ENCODE measurements at places on chromosomes 12 and 14. TPM values are rescaled to one million over a fixed set of nuclear protein-coding genes. Genes with fewer than 3 reads are reported as not detected.
A peak's percentile ranks its signal among the peaks of the same experiment; 100 is the strongest.

The LALBA gene
- total RNA-seq, result not detected

The SLC25A47 gene
- total RNA-seq, result not detected

The RPL10L gene
- not detected for total RNA-seq

The LRFN5 gene
- 12.1 TPM for total RNA-seq

The ZNF219 gene
- total RNA-seq, result 22.4 TPM

The TDRD9 gene
- 0.45 TPM for total RNA-seq

The ALX1 gene
- total RNA-seq, result 1.2 TPM

The ABCC9 gene
- 20.0 TPM for total RNA-seq

The SLC22A17 gene
- total RNA-seq, result 9.6 TPM

The COPS7A gene
- 71.1 TPM for total RNA-seq

The SAMD4A gene
- 20.1 TPM for total RNA-seq

The MAGOHB gene
- total RNA-seq, result 31.7 TPM

The SIX6 gene
- not detected for total RNA-seq

- DNase-seq, result no peak
These were observed 9.1 kb downstream of the FAM181A start for GRCh38 chr14:93936245-93936644.

DNA sequence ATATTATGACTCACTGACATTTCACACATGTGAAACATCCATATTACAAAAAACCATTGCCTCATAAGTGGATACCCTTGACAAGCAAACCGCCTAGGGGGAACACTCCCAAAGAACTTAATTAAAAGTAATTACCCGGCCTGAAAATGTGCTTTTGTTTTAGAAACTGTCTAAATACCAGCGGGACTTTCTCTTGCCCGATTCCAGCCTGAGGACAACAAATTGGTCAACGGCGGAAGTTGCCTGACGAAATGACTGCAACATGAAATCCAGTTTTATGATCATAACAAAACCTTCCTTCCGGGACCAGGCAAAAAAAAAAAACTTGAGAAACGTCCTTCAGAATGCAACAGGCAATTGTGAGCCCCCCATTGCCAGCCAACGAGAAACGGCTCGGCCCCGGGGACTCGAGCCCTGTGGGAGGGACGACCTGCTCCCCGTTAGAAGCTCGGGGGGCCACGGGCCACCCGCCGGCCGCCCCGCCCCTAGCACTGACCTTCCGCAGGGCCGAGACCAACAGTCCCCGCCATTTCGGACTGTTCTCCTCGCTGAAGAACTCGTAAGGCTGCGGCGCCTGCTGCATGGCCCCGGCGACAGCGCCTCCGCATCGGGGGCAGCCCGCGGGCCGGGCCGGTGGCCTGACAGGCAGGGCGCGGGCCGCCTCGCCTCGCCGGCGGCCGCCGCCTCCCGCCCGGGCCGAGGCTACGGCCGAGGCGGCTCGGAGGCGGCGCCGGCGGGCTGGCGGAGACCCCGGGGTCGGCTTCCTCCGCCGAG lies 490 bp downstream of the SOS2 start:
- DNase-seq, result peak; percentile 74

DNA sequence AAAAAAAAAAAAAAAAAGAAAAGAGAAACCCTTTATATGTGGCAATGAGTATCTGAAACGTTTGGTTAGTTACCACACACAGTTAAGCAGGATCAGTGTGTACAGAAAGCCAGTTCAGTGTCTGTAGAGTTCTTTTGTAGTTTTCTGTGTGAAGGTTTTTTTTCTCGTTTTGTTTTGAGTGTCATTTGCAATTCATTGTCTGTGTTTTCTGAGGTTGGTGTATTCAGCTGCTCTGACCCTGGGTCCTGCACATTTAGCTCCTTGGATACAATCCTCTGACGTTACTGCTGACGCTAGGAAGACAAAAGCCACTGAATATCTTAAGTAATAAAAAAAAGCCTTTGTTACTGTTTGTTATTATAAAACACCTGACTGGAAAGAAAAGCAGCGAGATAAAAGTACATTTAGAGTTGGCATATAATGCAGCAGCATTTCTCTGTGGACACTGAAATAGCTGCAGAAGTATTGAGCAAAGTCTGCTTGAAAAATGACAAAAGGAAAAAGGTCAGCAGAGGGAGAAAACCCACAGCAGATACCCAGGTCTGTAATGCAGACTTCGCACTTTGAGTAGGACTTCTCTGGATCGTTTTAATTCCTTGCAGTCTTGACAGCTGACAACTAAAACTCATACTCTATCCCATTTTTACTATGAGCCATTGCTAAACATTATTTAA lies 89.0 kb downstream of the POLR3B start:
- no peak for DNase-seq

DNA sequence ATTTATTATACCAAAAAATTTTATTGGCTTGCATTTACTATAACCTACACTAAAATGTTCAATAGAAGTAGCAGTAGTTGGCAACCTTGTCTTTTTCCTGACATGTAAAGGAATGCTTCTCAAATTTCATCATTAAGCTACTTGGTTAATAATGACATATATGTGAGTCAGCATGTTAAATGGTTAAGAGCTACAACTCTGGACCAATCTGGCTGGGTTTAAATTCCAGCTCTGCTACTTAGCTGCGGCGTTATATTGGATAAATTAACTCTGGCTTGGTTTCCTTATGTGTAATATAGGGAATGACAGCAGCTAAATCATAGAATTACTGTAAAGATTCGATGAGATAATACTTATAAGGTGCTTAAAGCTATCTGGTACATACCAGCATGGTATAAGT lies 53.7 kb upstream of the OTOGL start:
- peak; percentile 47 for DNase-seq

- DNase-seq, result no peak
These were observed 39.8 kb downstream of the DACT1 start for GRCh38 chr14:58677517-58677916.

- peak; percentile 77 for DNase-seq
These were observed 102.8 kb upstream of the EGLN3 start for GRCh38 chr14:34053666-34054065.

GRCh38 chr12:39805651-39806050 lies 186.0 kb upstream of the ABCD2 start:
- DNase-seq, result no peak

DNA sequence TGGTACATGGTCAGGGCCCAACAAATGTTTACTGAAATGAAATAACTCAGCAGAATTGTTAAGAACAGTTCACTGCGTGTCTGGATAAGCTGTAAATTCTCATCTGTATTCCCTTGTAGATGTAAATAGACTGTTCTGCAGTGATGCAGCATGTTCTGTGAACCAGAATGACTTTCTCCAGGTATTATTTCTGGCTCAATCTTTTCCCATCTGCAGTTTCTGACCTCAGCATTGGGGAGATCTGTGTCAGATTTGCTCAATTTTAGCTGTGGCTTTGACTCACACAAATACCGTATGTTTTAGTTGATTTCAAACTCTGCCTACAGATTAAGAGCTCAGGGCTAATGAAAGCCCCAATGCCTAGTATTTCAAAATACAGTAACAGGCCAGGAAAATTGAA lies 49.2 kb upstream of the DICER1 start:
- DNase-seq, result peak; percentile 21

- no peak for DNase-seq
These were observed 18.5 kb downstream of the EMP1 start for GRCh38 chr12:13215056-13215455.

DNA sequence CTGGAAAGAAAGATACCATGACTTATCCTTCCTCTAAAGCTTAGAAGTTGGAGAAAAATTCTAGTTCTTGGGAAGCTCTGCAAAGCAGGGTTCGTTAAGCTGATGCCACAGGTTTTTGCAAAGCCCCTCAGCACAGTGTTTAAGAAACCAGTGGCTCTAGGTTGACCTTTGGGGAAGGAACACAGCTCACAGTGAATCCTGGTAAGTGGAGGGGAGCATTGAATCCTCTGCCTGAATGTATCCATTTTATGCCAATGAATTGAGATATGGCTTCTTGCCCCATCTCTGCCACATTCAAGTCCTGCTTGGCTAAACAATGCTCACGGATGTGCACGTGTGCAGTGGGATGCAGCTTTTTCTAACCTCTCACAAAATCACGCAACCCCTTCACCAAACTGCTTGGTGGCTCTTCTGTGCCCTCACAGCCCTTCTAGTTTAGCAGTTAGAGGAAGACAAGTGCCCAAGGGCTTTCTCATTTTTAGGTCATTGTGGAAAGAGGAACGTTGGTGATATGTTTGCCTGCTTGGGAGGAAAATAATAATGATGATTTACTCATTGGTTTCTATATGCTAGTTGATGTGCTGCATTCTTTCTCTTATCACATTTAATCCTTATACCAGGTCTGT lies 111.3 kb downstream of the DAD1 start:
- DNase-seq, result no peak

DNA sequence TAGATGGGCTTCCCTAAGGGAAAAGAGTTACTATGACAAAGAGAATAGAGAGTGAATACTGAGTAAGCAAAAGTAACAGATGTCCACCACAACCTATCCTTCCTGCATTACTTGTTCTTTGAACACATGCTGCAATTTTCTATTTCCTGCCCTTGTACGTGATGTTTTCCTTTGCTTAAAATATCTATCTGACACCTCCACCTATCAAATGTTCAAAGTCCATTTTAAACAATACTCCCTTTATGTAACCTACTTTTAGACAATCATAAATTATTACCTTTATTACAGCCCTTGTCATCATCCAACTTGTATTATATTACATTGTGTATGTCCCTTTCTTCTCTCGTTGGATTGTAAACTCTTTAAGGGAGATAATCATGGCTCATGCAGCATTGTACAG lies 147.2 kb upstream of the DYRK2 start:
- no peak for DNase-seq

- peak; percentile 11 for DNase-seq
These were observed 57.9 kb downstream of the RFLNA start for GRCh38 chr12:124352839-124353238.

GRCh38 chr12:14840616-14841015 lies 2.7 kb downstream of the ART4 start:
- DNase-seq, result no peak

GRCh38 chr12:67572492-67572891 lies 76.1 kb upstream of the DYRK2 start:
- no peak for DNase-seq

DNA sequence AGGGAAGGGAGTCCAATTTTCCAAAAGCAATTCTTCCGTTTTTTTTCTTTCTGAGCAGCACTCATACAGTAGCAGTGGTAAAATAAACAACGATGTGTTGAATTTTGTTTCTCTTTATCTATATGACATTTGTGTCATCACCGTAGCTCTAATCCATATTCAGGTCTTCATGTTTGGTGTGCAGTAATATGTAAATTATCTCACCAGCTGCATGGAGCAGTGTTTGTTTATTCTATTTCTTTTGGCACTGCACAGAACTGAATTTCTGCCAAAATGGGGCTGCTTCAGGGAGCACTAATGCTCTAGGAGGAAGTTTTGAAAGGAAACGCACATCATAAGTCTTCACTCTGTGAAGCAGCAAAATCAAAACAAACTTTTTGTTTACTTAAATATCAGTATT lies 130.0 kb upstream of the NPAS3 start:
- peak; percentile 16 for DNase-seq

GRCh38 chr14:95667249-95667693 lies 19.0 kb upstream of the TCL1B start:
- DNase-seq, result no peak

DNA sequence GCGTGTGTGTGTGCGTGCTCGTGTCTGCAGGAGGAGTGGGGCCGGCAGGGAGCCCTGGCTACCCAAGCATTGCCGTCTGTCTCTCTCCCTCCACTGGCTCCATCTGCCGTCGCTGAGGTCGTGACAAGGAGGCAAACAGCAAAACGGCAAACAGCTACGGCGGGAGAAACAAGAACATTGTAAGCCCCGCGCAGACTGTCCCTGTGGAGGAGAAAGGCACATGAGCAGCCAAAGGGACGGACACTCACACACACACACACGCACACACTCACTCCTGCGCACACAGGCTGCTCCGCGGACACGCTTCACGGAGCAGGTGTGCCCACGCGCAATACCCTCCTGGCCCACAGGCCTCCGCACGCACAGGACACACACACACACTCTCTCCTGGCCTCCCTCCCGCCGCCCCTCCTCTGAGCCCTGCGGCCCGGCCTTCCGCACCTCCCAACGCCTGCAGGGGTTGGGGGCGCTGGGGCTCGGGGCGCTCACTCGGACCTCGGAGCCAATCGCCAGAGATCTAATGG lies 905 bp downstream of the CISTR start:
- no peak for DNase-seq

DNA sequence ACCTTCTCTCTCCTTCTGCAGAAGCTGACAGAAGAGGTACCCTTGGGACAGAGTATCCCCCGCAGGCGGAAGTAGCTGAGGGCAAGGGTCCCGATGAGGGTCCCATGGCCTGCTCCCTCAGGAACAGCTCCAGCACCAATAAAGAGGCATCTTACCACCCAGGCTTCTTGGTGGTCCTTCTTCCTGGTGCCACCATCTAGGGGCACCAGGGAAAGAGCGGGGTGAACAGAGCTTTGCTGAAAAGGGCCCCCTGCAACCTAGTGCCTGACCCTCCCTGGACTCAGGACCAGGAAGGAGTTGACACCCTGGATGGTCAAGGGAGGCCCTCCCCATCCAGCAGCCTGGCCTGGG lies 591 bp upstream of the IRF9 start:
- no peak for DNase-seq

GRCh38 chr14:99230208-99231151 lies 41.5 kb downstream of the BCL11B start:
- no peak for DNase-seq

GRCh38 chr14:104696671-104697316 lies 7.4 kb downstream of the INF2 start:
- DNase-seq, result no peak

DNA sequence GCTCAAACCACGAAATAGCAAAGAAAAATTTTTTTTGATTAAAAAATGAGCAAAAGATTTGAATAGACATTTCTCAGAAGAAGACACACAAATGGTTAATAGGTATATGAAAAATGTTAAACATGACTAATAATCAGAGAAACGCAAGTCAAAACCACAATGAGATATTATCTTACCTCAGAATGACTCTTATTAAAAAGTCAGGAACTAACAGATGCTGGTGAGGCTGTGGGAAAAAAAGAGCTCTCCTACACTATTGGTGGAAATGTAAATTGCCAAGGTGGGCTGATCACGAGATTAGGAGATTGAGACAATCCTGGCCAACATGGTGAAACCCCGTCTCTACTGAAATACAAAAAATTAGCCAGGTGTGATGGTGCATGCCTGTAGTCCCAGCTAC lies 315.5 kb upstream of the FLRT2 start:
- peak; percentile 11 for DNase-seq

- DNase-seq, result peak; percentile 28
These were observed 10.2 kb downstream of the FBXW8 start for GRCh38 chr12:116920939-116921338.

DNA sequence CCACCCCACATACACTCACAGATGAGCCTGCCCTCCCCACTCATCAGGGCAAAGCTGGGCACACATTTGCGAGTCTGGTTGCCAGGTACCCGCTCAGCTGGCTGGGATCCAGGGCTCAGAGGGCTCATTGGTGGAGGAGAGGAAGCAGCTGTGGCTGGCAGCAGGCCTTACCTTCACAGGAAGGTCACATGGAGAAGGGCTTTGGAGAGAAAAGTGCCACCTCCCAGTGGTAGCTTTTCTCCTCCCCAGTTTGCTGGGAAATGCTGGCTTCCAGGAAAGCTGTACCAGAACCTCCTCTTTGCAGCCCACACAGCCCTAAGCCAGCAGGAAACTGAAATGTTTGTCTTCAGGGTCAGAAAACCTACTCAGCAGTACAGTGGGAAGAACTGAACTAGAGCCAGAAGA lies 55.6 kb downstream of the LGMN start:
- peak; percentile 63 for DNase-seq

- DNase-seq, result peak; percentile 92
These were observed 120.3 kb downstream of the FBXL14 start for GRCh38 chr12:1474041-1474573.

GRCh38 chr12:65740873-65741600 lies 83.2 kb upstream of the HMGA2 start:
- peak; percentile 68 for DNase-seq

All from fibroblast of the aortic adventitia (primary cell).